ENCODE measurements at places on chromosomes 16 and 17.

DNA sequence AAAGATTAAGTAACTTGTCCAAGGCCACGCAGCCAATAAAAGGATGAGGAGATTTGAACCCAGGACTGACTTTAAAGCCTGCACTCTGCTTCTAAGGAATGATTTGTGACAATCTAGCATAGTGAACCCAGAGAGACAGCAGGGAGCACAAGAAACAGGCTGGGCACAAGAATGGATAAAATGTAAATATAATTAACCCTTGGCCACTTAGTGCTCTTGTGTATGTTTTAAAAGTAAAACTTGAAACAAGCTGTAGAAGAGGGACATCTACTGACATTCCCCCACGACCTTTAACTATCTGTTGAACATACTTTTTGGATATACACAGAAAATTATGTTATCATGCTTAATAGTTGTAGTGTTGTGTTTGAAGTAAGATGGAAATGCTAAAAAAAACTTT lies 141.9 kb upstream of the PMFBP1 start:
- no peak for DNase-seq

- no peak for DNase-seq
These were observed 18.3 kb downstream of the UBFD1 start for GRCh38 chr16:23575834-23576233.

GRCh38 chr17:57751348-57751971 lies 6.4 kb upstream of the CCDC182 start:
- no peak for DNase-seq

- DNase-seq: no peak
These were observed 23.7 kb downstream of the CCL4 start for GRCh38 chr17:36127199-36127893.

GRCh38 chr16:49467540-49468372 lies 94.2 kb downstream of the C16orf78 start:
- no peak for DNase-seq

- DNase-seq: no peak
These were observed 17.8 kb downstream of the RAP1GAP2 start for GRCh38 chr17:2814049-2814448.

GRCh38 chr16:13919683-13920509 lies at the start of gene ERCC4:
Gene ERCC4 (plus strand): TSS chr16:13920154. CDS start chr16:13920166, 12 bp downstream.
- DNase-seq: peak; percentile 100

DNA sequence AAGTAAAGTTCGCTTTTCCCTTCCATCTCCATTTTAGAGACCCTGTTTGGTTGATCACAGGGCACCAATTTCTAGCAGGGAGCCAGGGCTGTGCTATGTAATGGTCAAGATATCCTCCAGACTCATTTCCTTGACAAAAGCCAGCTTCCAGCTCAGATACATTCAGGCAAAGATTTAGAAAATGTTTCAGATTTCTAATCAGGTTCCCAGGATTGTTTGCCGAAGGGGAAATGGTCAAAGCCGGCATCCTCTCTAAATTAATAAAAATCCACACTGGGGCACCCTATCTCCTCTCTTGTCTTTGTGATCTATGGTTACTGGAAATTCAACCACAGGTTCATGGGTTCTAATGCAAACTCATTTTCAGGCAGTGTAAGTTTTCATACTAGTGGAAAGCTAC lies 686.8 kb upstream of the KIF2B start:
- DNase-seq: no peak

DNA sequence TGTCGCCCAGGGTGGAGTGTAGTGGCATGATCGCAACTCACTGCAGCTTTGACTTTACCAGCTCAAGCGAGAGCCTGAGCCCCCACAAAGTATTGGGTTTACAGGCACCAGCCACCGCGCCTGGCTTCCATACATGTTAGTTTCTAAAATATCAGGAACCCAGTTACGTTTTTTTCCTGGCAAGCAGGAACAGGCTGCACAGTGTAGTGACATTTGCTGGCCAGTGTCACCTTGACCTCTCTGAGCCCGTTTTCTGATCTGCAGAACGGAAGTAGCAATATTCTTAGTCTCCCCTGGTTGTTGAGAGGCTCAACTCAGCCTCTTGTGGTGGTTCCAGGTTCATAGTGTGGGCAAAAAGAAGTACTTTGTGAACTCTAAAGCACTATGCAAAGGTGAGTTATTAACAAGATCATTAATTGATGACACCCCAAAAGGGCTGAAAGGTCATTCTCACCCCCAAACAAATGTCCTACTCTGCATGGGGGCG lies 15.6 kb downstream of the IGF2BP1 start:
- no peak for DNase-seq

All from hematopoietic multipotent progenitor cell (in vitro differentiated cells).